GM23338 (cell line): ENCODE measurements at places on chromosomes 1 and 21. TPM values are rescaled to one million over a fixed set of nuclear protein-coding genes. Genes with fewer than 3 reads are reported as not detected.

Gene C1orf94
- polyA plus RNA-seq: 4.3 and 4.9 TPM in 2 replicates

- DNase-seq: peak; percentile 25
Measured at GRCh38 chr1:47547753-47548573, 110.1 kb downstream of the FOXD2 start.

- peak; percentile 96 for DNase-seq
Measured at GRCh38 chr1:238647877-238648276, 738.5 kb upstream of the CHRM3 start.

DNA sequence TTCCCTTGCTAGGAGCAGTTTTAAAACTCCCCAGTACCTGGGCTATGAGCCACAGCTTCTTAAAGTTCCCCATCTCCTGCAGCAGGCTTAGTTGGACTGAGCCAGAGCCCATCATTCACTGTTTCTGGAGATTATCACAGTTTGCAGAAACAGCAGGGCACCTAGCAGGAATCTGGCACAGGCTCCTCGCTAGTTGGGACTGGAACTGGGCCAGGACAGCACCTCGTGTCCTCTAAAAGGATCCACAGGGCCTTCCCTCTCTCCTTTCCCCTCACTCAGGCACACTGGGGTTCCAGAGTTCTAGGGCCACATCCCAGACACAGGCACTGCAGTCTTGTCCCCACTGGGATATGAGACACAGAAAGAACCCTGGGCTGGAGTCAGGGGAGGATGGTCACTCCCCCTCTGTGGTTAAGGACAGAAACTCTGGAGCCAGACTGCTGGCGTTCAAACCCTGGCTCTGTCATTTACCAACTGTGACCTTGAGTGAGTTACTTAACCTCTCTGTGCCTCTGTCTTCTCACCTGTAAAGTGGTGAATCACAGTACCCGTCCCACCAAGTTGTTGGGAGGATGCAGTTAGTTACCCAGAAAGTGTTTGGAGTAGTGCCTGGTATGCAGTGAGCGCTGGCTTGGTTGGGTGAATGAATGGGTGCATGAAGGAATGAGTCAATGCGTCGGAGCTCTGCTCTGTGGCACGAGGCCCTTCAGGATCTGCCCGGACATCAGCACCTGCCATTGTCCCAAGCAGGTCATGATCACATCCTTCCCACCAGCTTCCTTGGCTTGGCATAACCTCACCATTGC, 18.8 kb upstream of the ECE1 start:
- DNase-seq: no peak

DNA sequence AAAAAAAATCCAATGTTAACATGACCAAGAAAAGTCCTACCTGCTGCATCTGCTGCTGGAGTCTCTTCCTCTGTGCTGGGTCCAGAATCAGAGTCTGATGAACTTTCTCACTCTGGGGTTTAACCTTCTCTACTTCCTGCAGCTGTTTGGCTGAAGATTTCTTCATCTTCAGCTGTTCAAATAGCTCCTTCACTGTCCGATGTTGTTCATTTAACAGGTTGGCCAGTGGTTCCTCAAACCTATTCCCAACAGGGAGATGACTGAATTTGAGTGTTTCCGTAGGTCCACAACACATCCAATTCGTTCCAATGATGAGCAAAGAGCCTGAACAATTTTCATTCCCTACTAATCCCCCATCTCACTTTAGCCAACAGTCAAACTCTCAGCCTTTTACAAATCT, 79.4 kb downstream of the GON4L start:
- no peak for DNase-seq
